ENCODE measurements at places on chromosomes 2 and 18.

DNA sequence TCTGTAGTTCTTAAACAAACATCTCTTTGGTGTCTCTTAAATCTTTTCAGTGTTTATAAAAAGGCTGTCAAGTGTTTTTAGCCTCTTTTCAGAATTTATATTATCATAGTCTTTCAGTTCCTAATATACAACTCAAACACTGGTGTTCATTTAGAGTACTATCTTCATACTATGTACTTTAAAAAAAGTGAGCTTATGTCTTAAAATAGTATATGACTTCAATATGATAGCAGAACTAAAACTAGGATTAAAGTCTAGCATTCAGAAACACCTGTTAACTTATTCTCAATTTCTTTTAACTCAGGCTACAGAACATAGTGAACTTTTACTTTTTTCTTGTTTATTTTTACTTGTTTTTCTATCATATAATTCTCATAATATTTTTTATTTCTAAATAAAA is 14.7 kb upstream of the IKZF2 start:
- DNase-seq, result no peak

DNA sequence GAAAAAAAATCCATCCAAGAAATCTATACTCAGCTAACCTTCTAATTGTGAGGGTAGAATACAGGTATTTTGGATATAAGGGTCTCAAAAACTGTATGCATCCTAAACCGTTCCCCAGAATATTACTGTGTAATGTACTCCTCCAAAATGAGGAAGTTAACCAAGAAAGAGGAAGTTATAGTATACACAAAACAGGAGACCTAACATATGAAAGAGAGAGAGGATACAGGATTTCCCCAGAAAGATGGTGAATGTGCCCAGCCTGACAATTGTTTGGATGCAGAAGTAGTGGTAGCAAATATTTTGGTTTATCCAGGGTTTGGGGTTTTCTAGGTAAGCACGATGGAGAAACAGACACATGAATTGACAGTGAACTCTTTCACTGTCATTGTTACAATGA is 50.6 kb downstream of the GALNT3 start:
- no peak for DNase-seq

DNA sequence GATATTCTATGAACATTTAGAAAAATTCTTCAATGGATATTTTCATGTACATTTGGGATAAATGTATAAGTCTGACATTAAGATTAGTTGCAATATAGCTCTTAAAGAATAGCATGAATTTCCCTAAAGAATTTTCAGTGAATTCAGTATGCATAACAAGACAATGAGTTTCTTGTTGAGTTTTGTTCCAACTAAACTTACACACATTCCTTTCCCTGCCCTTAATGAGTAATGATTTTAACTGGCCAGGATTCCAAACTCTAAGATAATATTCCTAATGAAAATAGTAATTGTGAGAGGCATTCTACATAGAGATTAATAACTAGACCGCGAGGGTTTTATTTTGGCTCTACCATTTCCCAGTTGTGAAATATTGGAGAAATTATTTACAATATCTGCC is 390.3 kb upstream of the GALNT5 start:
- no peak for DNase-seq

DNA sequence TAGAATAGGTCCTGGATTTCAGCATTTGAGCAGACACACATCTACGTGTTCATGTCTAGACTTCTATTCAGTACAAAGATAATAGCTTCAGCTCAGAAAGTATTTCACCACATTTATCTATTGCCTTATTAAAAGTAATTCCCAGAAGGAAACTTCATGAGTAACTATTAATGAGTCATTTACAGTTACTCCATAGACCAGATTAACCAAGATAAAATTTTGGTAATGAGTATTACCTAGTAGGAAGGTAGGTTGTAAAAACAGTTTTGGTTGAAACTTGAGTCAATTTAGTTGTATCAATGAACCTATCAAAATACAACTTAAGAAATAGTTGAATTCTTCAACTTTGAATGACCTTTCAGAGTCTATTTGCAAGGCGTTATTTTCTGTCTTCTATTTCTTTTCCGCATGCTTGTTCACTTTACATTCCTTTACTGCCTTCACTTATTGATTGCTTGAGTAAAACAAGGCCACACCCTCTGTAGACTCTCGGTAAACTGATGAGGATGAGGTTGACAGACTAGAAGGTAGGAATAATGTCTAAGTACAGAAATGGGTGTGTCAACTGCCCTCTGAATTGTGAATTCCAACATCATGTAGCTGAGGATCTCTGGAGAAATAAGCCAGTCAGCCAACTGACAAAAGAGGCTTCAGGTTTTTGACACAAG is 1165.6 kb upstream of the ZEB2 start:
- DNase-seq, result no peak

DNA sequence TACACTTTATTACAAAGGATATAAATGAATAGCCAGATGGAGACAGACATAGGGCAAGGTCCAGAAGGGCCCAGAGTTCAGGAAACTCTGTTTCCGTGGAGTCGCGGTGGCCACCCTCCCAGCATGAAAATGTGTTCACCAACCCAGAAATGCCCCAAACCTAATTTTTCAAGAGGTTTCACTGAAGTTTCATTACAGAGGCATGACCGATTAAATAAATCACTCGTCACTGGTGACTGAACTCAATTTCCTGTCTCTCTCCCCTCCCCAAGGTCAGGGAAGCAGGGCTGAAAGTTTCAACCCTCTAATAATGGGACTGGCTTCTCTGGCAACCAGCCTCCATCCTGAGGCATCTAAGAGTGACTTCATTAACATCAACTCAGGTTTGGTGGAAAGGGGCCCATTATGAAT is 22.4 kb downstream of the USP40 start:
- DNase-seq, result no peak

DNA sequence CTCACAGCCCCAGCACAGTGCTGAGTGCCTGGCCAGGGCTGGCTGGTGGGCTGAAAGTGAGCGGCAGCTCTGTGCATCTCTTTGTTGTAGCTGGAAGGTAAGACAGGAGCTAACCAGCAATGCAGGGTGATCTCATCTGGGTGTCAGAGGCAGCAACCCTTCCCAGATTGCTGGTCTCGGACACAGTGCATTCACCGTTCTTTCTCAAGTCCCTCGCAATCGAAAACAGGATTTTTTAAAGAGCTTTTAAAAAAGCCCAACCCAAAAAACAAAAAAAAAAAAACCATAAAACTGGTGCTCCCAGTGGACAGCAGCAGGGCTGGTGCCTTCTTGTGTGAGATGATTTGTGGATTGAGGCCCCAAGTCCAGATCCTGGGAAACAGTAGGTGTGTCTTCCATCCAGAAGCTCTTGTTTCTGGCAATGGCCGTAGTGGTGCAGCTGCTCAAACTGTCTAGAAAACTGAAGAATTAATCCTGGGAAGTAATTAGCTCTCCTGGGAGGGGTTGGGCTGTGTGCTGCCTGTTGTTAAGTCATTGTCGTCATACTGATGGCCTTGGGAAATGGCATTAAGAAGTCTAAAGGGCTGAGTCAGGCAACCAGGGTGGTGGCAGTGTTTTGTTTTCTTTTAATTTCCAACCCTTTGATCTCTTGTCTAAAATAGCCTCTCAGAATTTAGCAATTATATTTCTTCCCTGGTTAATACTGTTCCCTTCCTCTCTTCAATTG is 156.7 kb downstream of the KLHL29 start:
- no peak for DNase-seq

- no peak for DNase-seq
Measured at GRCh38 chr18:54250846-54251261, 18.5 kb upstream of the POLI start.

- DNase-seq, result no peak
Measured at GRCh38 chr2:1701556-1702185, 42.6 kb downstream of the PXDN start.

DNA sequence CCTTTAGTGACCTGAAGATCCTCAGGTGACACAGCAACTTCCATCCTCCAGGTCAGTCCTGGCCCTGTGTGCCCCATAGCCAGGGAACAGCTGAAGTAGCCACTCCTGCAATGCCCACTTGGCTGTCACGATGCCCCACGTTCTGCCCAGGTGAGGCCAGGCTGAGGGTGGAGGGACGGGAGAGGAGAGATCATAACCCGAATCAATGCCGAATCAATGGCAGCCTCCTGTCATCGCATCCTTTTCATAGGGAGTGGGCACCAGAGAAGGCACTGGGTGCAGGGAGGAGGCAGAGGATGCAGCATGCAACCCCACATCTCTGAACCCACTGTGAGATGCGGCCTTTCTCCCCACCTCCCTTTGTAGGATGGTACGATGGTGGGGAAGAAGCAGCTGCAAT is 75.3 kb upstream of the EPC2 start:
- DNase-seq, result no peak

GRCh38 chr18:56038171-56039030 is 450.4 kb upstream of the TCF4 start:
- no peak for DNase-seq

Measured in activated CD4-positive, CD25-positive, alpha-beta regulatory T cell (primary cell).